ENCODE measurements at places on chromosomes 1 and 21.

GRCh38 chr1:236451796-236452373 lies 57.8 kb downstream of the EDARADD start:
- no peak for DNase-seq

GRCh38 chr1:58765006-58765405 lies 18.8 kb downstream of the JUN start:
- DNase-seq = no peak

DNA sequence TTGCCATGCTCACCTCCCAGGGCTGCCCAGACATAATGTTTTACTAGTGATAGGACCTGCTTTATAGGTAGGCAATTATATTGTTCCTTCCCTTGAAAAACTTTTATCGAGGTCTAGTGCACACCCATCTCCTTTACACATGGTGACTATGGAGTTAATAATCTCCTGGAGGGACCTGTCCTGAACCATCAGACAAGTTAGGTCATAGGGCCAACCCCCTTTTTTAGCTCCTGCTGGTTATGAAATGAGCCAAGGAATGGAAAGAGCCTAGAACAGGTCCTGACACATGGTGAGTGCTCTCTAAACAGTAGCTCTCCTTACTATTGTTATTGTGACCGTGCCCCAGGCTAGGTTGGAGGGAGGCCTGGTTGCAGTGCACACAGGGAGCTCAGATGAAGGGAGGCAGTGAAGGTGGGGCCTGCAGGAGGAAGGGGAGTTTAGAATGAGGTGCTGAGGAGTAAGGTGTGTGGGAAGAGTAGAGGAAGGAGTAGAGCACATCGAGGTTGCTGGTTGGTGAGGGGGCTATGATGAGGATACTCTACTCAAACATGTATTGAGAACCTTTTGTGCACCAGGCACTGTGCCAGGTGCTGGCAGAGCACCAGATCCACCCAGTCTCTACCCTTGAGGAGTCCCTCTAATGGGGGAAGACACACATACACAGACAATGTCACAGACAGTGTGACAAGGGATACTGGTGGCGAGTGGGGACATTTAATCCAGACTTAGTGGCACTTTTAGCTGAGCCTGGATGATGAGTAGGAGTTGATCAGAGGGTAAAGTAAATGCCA lies 14.1 kb upstream of the LMNA start:
- DNase-seq = no peak

GRCh38 chr1:111723871-111724270 lies 15.3 kb downstream of the INKA2 start:
- no peak for DNase-seq

GRCh38 chr21:39667353-39667891 lies 54.7 kb downstream of the B3GALT5 start:
- DNase-seq = no peak
